Effector CD8-positive, alpha-beta T cell (primary cell): ENCODE measurements at places on chromosomes 13 and 19.

DNA sequence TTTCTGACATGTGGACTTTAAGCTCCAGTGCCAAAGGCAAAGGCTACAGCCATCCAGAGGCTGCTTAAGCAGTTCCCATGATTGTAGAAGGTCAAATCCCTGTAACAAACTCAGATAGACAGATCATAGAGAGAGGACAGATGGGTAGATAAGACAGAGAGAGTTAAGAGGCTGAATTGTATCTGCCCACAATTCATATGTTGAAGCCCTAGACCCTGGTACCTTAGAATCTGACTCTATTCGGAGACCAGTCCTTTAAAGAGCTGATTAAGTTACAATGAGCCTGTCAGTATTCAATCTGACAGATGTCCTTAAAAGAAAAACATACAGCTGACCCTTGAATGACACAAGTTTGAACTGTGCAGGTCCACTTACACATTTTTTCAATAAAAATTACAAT, 115.2 kb downstream of the RAP2A start:
- no peak for DNase-seq

GRCh38 chr19:11227195-11227886, 12.1 kb upstream of the ANGPTL8 start:
- DNase-seq = no peak

- DNase-seq = no peak
These were observed 12.1 kb downstream of the C19orf12 start for GRCh38 chr19:29702963-29703320.

DNA sequence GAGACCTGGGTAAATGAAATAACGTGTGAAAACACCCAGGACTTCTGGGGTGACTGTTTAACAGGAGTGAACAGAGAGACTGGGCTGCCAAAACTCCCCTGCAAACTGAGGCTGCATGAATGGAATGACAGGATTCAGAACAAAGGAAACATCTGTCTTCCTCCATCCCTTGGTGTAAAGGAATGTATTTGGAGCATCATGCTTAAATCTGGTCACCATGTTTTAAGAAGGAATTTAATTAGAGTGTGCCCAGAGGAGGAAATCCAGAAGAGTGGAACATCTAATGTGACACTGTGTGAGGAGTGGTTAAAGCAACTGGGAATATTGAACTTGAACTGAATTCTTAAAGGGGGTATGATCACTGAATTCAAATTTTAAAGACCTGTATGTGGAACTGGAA, 437.2 kb downstream of the LIG4 start:
- DNase-seq = no peak

GRCh38 chr13:84542348-84542747, 660.1 kb upstream of the SLITRK1 start:
- no peak for DNase-seq

DNA sequence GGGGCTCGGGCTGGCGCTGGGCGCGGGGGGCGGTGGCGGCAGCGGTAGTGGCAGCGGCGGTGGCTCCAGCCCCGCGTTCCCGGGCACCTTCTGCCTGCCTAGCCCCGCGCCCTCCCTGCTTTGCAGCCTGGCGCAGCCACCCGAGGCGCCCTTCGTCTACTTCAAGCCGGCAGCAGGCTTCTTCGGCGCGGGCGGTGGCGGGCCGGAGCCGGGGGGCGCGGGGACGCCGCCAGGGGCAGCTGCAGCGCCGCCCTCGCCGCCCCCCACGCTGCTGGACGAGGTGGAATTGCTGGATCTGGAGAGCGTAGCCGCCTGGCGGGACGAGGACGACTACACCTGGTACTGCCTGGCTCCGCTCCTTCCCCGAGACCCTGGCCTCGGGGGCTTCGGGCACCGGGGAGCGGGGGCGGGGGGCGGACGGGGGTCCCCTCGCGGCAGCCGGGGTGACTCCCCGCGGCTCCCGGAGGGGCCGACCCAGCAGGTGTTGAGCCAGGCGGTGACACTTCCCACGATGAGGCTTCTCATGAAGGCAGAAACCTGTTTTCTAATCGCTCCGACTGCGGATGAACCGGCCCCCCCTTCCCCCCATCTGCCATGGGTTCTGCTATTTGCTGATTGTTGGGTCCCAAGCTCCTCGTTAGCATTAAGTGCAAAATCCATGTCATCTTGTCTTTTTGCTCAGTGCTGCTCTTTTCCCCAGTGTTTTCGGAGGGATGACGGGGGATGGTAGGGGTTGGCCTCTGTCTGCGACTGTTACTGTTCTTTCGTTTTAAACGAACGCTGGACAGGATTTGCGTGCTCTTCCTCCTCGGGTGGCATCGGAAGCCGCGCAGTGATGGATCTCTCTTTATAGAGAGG, 943 bp downstream of the SLAIN1 start:
- DNase-seq = peak; percentile 24

- DNase-seq = no peak
These were observed 118.2 kb downstream of the SIPA1L3 start for GRCh38 chr19:38024992-38025908.

- DNase-seq = no peak
These were observed 6.0 kb upstream of the CATSPERG start for GRCh38 chr19:38329651-38330050.

- no peak for DNase-seq
These were observed 26.6 kb downstream of the KLF2 start for GRCh38 chr19:16351133-16351809.

GRCh38 chr13:26897706-26898550, 137.3 kb upstream of the GPR12 start:
- DNase-seq = no peak

DNA sequence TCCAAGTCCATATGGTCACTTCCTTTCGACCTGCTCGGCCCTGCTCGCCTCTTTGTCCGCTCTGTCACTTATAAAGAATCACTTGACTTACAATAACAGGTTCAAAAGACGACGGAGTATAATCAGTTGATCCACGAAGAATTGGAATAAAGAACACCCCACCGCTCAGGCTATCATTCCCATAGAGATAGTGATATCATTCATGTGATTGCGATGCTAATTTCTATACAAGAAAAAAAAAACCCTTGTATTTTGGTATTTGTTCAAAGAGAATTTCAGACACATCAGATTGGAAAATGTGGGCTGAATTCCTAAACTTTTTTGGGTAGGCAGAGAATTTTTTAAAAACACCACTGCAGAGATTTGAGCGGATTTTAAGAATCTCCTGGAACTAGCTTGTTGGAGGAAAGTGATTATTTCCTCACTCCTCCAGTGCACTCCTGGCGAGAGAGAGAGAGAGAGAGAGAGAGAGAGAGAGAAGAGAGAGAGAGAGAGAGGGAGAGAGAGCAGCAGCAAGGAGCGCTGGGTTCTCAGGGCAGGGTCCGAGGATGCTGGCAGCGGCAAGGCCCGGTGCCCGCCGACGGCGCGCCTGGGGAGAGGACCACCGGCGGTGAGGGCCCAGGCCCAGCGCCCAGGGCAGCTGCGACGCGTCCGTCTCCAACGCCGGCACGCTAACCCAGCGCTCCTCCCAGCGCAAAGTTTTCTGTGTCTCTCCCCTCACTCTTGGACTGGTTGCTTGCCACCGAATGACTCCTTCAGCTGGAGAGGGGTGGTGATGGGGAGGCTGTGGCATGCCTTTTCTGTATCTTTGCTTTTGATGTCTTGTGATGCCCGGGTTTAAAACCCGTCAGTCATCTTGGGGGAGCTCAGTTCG, 149.0 kb upstream of the ZNF536 start:
- DNase-seq = no peak

- DNase-seq = no peak
These were observed 4.7 kb downstream of the DCAF15 start for GRCh38 chr19:13957051-13957450.

GRCh38 chr13:49112782-49113525, 107.2 kb upstream of the MLNR start:
- no peak for DNase-seq

DNA sequence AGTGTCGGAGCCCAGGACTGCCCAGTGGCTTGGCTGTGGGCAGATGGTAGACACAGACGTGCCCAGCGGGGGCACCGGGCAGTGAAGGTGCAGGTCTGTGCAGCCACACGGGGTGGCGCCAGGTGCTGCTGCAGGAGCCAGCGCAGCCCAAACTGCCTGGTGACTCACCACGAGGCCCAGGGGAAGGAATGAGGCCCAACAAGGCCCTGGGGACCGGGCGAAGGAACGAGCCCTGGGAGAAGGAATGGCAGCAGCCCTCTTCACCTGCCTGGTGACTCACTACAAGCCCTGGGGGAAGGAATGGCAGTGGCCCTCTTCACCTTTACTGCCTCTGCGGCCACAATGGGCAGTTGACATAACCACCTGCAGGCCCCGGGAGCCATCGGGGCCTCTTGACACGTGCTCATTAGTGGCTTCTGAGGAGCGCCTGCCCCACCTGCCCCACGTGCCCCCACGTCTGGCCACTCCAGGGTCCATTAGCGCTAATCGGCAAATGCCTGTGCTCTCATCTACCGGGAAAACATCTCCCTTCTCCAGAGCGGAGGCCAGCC, 9.3 kb downstream of the MED16 start:
- DNase-seq = no peak

DNA sequence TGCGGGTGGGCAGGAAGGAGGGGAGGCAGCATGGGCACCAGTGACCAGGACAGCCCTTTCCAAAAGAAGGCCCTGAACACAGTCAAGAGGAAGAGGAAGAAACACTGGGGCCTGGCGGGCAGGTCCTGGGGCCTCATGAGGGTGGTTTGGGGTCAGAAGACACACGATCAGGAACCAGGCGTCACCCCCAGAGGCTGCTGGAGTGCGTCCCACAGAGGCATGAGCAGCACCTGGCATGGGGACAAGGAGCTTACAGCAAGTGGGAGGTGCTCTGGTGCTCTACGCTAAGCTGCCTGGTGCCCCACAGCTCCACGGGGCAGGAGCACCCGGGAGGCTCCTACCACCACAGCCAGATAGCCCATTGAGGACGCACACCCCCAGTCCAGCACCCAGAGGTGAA, 20.0 kb downstream of the ELL start:
- no peak for DNase-seq

DNA sequence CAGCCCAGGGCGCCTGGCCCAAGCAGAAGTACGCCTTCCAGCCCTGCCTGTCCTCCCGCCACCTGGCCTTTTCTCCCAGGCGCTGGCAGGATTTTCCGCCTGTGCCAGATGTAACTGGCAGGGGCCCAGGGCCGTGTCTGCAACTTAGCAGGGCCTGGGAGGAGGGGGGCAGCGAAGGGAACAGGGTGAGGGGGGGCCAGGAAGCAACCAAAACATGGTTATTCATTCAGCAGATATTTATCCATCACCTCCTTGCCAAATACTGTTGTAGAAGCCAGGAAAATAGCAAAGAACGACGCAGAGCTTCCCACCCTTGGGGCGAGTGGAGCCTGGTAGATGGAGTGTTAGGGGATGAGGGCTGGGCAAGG, 5.6 kb downstream of the TLE6 start:
- no peak for DNase-seq

GRCh38 chr19:708154-709143, at the start of gene PALM:
TSS of gene PALM (plus strand) at chr19:708935. CDS start at chr19:709147, 212 bp downstream.
- DNase-seq = no peak

- DNase-seq = no peak
These were observed 5.0 kb upstream of the ADM5 start for GRCh38 chr19:49684251-49684982.

DNA sequence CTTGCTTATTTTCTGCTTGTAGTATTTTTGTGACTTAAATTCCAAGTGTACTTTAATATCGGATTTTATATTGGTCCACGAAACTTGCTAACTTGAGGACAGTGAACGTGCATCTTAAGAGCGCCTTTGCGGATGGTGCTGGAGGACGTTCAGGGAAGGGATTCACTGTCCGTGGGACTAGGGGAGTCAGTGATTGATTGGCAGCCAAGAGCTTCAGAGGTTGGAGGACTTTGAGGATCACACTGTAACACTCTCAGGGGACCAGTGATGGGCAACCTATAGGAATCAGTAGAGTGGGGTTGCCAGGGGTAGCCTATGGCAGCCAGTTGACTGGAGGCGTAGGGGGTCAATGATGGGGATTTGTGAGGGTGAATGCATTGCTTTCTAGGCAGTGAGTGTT, 516 bp downstream of the ZNF175 start:
- DNase-seq = no peak

DNA sequence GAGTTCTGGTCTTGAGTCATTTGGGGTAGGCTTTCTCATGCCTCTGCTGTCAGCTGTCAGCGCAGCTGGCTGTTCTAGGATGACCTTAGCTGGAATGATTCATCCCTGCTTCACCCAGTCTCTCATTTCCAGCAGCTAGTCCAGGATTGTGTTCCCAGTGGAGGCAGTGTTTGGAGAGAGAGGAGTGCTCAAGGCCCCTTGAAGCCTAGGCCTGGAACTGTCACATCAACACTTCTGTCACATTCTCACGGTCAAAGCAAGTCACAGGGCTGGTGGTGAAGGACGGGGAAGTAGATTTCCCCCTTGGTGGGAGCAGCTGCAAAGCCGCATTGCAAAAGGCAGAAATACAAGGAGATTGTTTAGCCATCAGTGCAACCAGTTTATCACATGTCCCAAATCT, 15.2 kb downstream of the TPT1 start:
- no peak for DNase-seq

- DNase-seq = no peak
These were observed 213.1 kb downstream of the NHLRC3 start for GRCh38 chr13:39251340-39251739.

- no peak for DNase-seq
These were observed 19.6 kb downstream of the CELF5 start for GRCh38 chr19:3243819-3244700.

DNA sequence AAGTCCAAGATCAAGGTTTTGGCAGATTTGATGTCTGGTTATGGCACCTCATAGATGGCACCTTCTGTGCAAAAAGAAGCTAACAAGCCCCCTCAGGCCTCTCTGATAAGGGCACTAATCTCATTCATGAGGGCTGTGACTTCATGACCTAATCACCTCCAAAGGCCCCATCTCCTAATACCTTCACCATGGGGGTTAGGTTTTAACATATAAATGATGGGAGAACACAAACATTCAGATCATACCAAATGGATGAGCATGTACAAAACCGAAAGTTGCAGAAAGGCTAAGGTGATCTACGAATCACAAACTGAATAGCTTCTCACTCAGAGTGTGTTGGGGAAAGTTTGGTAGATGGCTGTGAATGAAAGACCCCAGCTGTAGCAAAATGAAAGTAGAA, 217.4 kb downstream of the TBC1D4 start:
- no peak for DNase-seq
